ENCODE measurements at places on chromosomes 3 and 15.

DNA sequence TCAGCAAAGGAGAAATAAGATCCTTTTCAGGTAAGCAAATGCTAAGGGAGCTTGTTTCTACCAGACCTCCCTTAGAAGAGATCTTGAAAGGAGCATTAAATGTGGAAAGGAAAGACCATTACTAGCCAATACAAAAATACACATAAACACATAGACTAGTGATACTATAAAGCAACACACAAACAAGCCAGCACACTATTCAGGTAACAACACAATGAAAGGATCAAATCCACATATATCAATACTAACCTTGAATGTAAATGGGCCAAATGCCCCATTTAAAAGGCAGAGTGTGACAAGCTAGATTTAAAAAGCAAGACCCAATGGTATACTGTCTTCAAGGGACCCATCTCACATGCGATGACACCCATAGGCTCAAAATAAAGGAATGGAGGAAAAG, 317.6 kb downstream of the TBL1XR1 start:
- no peak for DNase-seq

GRCh38 chr3:65568497-65568896, 470.2 kb downstream of the MAGI1 start:
- DNase-seq: no peak

GRCh38 chr3:154776549-154777225, 303.4 kb upstream of the MME start:
- no peak for DNase-seq

- no peak for DNase-seq
Observed at GRCh38 chr3:13587442-13587841, 38.5 kb downstream of the FBLN2 start.

GRCh38 chr3:191262650-191263049, 63.6 kb downstream of the OSTN start:
- no peak for DNase-seq

DNA sequence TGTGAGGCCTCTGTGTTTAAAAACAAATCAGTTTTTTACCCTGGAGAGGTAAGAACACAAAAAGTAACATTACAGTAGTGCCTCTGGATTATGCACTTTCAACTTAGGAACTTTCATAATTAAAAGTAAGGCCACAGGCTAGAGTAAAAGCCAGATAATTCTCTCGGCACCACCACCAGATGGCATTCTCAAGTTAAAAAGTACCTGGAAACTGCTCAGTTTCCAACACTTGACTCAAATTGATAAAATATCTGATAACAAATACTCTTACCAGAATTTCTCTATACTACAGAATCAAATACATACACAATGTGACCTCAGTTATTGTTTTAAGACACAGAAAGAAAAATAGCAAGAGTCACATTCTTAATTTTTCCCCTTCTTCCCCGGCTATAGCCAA, 19.9 kb downstream of the SPICE1 start:
- no peak for DNase-seq

All from NCI-H2081 treated with DMSO at 0.1 percent for 48 hours (cell line).